HFF-Myc (cell line): ENCODE measurements at places on chromosomes 3 and 15.

GRCh38 chr3:86960550-86960949 lies 30.4 kb downstream of the VGLL3 start:
- DNase-seq: no peak

GRCh38 chr15:34768530-34768929 lies 13.7 kb upstream of the GJD2 start:
- DNase-seq: no peak

- no peak for DNase-seq
Measured at GRCh38 chr15:60406513-60407414, 9.0 kb upstream of the ANXA2 start.

DNA sequence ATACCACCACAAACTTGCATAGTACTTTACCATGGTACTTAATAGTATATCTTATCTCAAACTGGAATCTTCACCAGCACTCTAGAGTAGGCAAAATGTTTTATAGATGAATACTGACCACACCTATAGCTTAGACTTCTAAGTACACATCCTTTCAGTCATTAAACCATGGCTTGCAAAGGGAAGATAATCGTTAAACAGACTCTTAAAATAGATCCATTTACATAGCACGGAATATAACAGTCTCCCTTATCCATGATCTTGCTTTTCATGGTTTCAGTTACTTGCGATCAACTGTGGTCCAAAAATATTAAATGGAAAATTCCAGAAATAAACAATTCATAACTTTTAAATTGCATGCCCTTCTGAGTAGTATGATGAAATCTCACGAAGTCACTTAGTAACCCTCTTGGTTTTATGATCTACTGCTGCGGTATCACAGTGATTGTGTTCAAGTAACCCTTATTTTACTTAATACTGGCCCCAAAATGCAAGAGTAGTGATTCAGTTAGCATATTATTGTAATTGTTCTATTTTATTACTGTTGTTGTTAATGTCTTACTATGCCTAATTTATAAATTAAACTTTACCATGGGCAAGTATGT lies 111.4 kb downstream of the HERC1 start:
- DNase-seq: no peak

DNA sequence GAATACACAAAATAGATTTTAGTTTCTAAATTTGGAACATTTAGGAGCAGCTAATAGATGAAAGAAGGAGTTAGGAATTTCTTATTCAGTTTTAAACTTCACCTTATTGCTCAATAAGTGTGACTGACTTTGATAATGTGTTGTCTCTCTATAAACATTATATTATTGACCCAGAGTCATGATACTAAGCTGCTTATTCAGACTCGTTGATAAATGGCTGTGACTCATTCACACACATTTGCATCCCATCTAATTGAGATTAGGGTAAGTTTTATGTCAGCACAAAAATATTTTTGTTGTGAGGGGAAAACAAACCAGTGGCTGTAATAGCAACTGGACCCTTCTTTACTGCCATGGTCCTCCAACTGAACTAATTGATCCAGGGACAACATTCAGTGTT lies 137.6 kb downstream of the GOLIM4 start:
- no peak for DNase-seq

DNA sequence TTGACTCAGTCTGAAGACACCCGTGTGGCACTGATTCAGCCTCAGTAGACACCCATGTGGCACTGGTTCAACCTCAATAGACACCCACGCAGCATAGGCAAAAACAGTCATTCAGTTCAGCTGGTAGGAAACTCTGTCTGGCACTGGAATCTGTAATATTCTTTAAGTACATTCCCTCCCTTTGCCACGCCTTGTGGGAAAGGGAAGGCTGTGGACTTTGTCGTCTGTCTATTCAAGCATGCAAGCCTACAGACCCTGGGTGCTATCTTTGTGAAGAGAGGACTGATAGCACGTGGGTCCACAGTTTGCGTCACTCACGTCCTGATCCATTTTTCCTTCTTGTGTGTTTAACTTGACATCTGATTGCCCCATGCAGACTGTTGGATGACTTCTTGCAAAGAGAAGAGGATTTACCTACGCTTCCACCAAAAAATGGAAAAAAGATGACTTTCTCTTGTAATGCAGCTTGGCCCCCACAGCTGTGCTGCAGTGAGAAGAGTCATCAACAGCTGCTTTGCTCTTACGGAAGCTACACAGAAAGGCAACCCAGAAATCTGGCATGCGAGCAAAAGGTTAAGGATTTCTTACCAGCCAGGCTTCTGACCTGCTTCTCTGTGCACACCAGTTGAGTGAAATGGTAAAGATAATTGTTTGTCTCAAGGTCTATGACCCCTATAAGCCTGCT lies 278.1 kb downstream of the ULK4 start:
- no peak for DNase-seq

GRCh38 chr3:63952248-63952594 lies 40.0 kb upstream of the SCAANT1 start:
- no peak for DNase-seq

GRCh38 chr3:113714702-113715101 lies 18.3 kb upstream of the USF3 start:
- no peak for DNase-seq

GRCh38 chr3:60746043-60746638 lies 505.1 kb downstream of the FHIT start:
- no peak for DNase-seq

DNA sequence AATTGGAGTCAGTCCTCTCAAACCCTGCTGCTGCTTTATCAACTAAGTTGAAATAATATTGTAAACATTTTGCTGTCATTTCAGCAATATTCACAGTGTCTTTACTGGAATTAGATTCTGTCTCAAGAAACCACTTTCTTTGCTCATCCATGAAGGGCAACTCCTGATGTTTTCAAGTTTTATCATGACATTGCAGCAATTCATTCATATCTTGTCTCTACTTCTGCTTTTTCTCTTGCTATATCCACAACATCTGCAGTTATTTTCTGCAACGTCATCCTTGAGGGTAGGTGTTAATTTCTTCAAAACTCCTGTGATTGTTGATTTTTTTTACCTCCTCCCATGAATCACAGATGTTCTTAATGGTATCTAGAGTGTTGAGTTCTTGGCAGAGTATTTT lies 181.6 kb downstream of the EPHA6 start:
- no peak for DNase-seq

- DNase-seq: no peak
Measured at GRCh38 chr15:96564546-96564945, 234.0 kb downstream of the NR2F2 start.

DNA sequence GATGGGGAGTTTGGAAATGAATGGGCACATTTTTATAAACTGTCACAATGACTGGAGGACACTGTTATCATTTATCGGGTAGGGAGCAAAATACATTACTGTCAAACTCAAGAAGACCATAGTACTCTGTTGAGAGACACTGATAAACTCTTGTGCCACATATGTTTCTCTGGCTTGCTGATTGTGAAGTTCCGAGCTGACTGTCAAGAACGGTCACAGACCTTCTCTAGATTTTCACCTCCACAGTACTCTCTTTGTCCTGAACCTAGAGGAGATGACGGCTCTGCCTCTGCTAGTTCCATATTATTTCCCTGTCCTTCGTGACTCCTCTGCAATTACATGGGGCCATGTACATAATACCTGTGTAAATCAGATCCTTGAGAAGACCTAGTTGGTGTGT lies 451.9 kb downstream of the LPP start:
- no peak for DNase-seq
